ENCODE measurements at places on chromosomes 13 and 19.

- no peak for DNase-seq
These were observed 9.1 kb downstream of the TLE5 start for GRCh38 chr19:3053218-3053621.

DNA sequence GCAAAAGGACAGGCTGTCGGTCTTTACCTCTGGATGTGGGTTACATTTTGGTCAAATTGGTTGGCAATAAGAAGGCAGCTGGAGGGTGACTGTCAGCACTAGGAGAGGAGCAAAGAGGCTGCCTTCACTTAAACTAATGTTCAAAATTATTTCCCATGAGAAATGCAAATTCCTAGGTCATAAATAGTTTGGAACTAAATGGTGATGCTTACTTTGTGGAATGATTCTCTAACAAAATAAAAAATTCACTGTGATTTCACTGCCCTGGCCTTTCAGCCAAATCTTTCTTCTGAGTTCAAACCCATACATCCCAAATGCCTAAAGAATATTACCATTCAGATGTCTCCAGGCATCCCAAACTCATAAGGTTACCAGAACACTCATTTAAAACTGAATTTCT lies 25.0 kb upstream of the OXGR1 start:
- no peak for DNase-seq

GRCh38 chr19:57437931-57438330 lies 2.8 kb downstream of the ZNF749 start:
- no peak for DNase-seq

DNA sequence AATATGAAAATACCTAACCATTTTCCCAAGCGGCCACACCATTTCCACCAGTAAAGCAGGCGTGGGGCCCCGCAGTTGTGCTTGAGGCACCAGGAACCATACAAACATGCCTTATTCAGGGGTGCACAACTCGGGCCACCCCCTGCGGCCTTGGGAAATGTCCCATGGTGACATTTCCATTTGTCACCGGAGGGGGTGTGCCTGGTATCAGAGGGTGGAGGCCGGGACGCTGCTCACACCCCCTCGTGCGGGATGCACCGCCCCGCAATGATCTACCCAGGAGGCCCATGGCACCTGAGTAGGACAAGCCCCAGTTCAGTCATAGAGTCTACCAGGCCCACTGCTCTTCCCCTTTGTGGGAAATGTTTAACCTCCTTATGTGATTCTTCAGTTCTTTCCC lies 218.8 kb downstream of the TEX29 start:
- no peak for DNase-seq

GRCh38 chr13:45773236-45773635 lies 71.1 kb downstream of the CBY2 start:
- DNase-seq: no peak

- no peak for DNase-seq
These were observed 634.6 kb upstream of the ARGLU1 start for GRCh38 chr13:107202371-107203023.

DNA sequence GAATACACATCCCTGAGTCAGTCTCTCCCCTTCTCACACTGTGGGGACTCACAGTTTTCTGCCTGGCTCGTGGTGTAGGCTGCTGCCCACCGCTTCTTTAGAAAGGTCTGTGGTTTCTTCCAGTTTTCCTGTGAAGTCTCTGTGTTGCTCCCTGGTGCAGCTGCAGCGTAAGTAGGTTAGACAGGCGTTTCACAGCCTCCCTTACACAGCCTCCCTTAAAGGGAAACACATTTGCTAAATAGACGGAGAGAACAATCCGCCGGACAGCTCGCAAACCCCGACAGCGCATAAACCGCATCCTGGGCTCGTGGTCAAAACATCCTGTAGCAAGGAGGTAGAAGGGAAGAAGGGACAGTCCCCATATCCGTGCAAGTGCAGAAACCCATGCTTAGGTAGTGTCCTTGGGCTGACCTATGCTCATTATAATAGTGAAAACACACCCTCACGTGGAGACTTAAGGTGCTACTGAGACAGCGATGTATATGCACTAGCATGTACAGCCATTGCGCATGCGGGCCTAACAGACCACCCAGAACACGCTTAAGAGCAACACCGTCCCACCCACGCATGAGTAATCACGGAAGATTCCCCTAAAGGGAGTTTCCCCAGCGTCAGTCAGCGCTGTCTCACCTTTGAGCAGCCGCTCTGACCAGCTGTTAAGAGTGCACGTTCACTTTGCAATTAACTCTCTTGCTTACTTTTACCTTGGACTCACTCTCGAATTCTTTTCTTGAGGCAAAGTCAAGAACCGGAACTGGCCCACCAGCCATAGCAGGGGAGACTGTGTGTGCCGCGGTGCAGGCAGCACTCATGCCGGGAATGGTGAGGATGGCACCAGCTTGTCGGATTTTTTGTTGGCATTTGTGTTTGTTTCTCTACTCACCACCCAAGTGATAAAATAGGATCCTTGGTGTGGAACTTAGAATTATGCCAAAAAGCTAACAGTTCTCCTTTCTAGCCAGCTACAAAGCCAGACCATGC lies 16.6 kb downstream of the SIGLEC8 start:
- peak; percentile 88 for DNase-seq

DNA sequence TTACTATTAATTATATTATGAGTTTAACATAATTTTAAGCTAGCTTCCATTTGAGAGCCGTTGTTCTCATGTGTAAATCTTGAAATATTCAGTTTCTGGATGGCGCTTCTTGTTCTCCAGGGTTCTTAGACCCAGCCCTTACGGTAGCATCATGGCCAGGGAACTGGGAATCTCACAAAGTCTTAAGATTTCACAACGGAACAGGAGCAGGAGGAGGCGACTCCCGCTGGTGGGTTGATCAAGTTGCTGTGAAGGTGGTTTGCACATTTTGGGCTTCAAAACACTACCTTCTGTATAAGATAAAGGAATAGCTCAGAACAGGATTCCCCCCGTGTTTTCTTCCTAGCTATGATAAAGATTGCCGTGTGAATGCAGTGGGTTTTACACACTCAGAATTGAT lies 2.8 kb downstream of the NAXD start:
- no peak for DNase-seq

GRCh38 chr19:49817964-49818648 lies at the start of gene MED25:
MED25 (plus strand) TSS chr19:49818289; CDS start chr19:49818342, 53 bp downstream.
- peak; percentile 89 for DNase-seq

DNA sequence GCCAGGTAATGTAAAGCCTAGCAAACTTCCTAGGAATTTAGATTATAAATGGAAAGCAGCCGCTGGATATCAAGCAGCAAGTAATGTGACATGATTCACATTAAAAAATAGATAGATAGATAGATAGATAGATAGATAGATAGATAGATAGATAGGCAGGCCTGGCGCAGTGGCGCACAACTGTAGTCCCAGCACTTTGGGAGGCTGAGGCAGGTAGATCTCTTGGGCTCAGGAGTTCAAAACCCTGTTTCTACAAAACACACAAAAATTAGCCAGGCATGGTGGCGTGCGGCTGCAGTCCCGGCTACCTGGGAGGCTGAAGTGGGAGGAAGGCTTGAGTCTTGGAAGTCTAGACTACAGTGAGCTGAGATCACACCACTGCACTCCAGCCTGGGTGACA lies 236.9 kb downstream of the SLITRK6 start:
- DNase-seq: no peak

DNA sequence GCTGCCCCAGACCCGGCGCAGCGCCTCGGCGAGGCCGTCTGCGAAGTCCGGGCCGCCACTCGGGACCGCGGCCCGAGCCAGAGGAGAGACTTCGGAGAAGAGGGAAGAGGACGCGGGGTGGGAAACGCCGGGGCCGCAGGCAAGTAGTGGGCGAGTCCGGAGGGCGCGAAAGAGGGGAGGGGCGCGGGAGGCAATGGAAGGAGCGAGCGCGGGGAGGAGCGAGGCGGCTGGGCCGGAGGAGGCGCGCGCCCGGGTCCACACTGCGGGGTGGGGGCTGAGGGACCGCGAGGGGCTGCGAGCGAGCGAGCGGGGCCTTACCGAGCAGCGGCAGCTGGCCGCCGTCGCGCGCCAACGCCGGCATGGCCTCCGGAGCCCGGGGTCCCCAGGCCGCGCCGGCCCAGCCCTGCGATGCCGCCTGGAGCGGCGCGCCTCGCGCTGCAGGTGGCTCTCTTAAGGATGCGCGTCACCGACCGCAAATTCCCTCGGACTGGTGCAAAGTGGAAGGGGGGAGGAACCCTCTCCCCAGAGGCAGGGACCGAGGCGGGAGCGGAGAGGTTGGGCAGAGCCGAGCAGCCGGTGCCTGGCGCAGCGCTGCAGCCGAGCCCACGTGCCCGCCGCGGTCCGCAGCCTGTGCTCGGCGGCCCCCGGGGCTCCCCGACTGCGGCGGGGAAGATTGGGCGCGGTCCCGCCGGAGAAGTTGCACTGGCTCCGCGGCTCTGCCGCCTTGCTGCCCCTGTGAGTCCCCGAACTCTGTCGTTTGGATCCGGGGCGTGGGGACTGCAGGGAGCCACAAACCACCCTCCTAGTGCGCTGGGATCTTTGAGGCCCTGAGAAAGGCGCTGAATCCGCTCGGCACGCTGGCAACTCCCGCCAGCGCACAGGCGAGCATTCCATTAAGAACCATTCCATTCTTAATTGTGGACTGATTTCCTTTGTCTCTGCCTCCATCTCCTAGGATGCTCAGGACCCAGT lies at the start of gene FLT3:
Gene FLT3, minus strand, starts transcription at position 427 of the 972 bp plus-strand sequence. Its CDS starts 66 bp downstream, at position 361.
- peak; percentile 10 for DNase-seq

DNA sequence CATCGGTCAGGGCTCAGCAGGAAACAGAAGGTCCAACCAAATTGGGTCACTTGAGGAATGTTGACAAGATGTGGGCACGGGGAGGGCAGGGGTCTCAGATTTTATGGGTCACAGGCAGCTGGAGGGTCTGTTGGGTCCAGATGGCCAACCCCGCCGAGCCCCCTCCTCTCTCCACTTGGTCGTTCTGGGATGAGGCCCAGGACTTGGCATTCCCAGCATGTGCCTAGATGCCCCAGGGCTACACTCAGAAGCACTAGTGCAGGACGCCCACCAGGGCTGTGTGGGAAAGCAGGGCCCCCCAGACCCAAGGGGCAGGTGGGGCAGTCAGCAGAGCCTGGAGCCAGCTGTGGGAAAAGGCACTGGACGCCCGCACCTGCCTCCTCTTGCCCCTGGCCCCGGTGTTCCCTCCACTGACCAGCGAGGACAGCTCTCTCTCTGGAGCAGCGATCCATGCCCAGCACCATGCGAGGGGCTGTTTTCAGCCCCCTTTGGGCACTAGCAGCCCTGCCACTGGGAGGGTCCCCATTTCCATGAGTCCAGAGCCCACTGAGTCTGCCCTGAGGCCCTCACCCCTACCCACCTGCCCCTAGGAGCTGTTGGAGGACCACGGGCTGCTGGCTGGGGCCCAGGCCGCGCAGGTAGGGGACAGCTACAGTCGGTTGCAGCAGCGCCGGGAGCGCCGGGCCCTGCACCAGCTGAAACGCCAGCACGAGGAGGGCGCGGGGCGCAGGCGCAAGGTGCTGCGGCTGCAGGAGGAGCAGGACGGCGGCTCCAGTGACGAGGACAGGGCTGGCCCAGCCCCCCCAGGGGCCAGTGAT lies 26.0 kb downstream of the DHX34 start:
- no peak for DNase-seq

- DNase-seq: no peak
These were observed 10.7 kb downstream of the MARCHF2 start for GRCh38 chr19:8423817-8424223.

GRCh38 chr19:41744850-41745249 lies 10.5 kb upstream of the CEACAM6 start:
- no peak for DNase-seq

Measured in CD4-positive, alpha-beta T cell treated with Interleukin-2 at 100 ng/mL for 4 hours (primary cell).